Nephron progenitor cell (in vitro differentiated cells): ENCODE measurements at places on chromosomes 13 and 19.

GRCh38 chr13:75579529-75579928, 29.9 kb downstream of the UCHL3 start:
- DNase-seq, result no peak

- DNase-seq, result no peak
These were observed 67.1 kb upstream of the ATP12A start for GRCh38 chr13:24613128-24613527.

GRCh38 chr13:75135325-75135825, 346.6 kb downstream of the TBC1D4 start:
- DNase-seq, result no peak

DNA sequence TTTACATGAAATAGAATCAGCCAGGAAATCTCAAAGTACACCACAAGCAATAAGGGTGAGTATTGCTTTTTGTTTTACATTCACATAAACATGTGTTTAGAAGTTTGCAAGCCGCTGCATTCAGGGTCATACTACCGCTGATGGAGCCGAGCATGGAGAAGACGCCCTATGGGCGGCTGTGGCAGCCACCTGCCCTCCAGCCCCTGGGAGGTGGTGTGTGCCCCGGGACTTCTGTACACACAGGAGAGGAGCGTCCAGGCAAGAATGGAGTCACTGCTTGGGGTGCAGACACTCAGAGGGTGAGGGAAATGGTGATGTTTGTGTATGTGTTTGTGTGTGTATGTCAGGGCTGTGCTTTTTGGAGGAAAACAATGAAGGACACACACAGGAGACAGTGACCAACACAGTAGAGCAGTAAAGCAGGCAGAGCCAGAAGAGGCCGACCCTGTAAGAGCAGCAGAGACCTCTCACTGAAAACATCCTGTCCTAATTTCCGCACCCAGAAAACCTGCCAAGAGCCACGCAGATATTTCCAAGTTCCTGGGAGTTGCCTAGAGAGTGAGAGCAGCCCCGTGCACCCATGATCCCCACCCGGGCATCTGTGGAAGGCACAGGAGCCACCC, 108.1 kb upstream of the GJB6 start:
- no peak for DNase-seq

GRCh38 chr13:66994097-66994496, 236.0 kb downstream of the PCDH9 start:
- DNase-seq, result peak; percentile 75

- no peak for DNase-seq
These were observed 15.6 kb upstream of the ZNF730 start for GRCh38 chr19:23101241-23101640.

DNA sequence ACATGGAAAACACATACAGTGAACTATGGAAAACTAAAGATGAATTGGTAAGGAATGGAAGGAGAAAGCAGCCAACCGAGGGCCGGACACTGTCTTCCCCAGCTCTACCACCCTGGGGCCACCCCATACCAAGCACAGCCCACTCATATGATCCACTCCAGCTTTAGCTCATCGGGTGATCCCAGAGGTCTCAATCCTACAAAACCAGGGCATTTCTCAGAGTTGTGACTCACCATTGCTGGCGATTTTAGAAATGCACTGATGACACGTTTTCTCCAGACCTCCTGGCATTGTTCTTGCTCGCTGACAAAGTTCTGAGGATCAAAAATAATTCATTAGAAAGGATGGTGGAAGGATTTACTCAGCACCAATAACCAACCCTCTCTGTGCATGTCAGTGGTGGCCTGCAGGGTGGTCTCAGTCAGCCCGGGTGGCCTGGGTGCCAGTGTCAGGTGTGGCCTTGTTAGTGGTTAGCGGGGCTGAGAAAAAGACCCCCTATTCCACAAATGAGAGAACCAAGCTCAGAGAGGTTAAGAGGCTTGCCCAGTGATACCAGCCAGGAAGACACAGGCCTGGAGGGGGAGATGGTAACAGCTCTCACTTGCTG, 6.6 kb downstream of the TMEM272 start:
- no peak for DNase-seq

GRCh38 chr19:2171349-2172145, 7.8 kb downstream of the DOT1L start:
- no peak for DNase-seq
